ENCODE measurements at places on chromosomes 5 and 9.

GRCh38 chr9:18268381-18268780, 205.6 kb upstream of the ADAMTSL1 start:
- no peaks in the 10 kb centered on the region for H3K36me3 ChIP-seq
- no peaks in the 10 kb centered on the region for H3K4me1 ChIP-seq
- 0 out of 2 replicates have a peak overlapping the region, but pooled peaks have one; percentile 32 for H3K27ac ChIP-seq
- H3K4me3 ChIP-seq: no peak overlapping the region
- no peak for DNase-seq
- no peaks in the 10 kb centered on the region for H3K27me3 ChIP-seq

GRCh38 chr9:123131258-123131657, 97.8 kb downstream of the GPR21 start:
- H3K4me1 ChIP-seq: no peaks in the 10 kb centered on the region
- DNase-seq: no peak
- no peak overlapping the region for H3K4me3 ChIP-seq
- H3K27ac ChIP-seq: no peak overlapping the region
- no peaks in the 10 kb centered on the region for H3K36me3 ChIP-seq

DNA sequence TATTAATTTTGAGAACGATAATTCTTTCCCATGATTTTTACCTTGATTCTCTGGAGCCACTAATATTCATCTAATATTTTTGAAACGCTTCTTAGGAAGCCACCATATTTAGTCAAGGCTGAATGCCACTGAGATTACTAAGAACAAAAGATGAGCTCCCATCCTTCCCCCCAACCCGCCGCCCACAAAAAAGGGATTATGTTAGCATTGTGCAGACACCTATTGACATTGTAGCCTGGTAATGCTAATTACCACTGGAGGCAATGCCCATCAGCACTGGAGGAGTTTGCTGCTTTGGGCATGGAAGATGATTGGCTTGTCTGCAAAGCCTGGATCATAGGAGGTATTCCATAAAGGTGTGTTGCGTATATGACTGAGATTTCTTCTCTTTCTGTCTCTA, 739.1 kb upstream of the WWC1 start:
- no peak overlapping the region for H3K4me3 ChIP-seq
- no peak overlapping the region for H3K27ac ChIP-seq
- DNase-seq: no peak
- H3K27me3 ChIP-seq: peaks cover 15% of the 10 kb centered on the region

DNA sequence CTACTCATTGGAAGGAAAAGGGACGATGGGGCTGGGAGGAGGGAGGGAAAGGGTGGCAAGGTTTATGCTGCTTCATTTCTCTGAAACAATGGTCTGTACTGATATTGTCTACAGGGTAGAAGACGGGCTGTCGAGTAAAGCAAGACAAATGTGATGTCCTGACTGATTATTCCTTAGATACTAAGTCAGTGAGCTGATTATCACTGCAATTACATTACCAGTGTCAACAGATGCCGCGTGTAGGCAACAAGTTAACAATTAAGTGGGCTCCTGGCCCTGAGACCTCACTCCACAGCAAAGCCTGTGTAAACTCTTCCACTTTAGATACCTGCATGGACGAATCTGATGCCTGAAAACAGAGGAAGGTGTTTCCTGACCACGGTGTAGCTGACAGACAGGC, 602.8 kb downstream of the IRX1 start:
- H3K4me1 ChIP-seq: no peaks in the 10 kb centered on the region
- H3K36me3 ChIP-seq: no peaks in the 10 kb centered on the region
- no peak overlapping the region for H3K4me3 ChIP-seq
- H3K27ac ChIP-seq: no peak overlapping the region

- H3K4me3 ChIP-seq: no peak overlapping the region
- H3K4me1 ChIP-seq: 0 out of 2 replicates have a peak, but pooled peaks cover under 1% of the 10 kb centered on the region
- no peak for DNase-seq
- no peaks in the 10 kb centered on the region for H3K27me3 ChIP-seq
Observed at GRCh38 chr5:143442385-143442784, 38.9 kb upstream of the NR3C1 start.

- H3K36me3 ChIP-seq: no peaks in the 10 kb centered on the region
- peaks cover 60% of the 10 kb centered on the region for H3K27me3 ChIP-seq
- no peak overlapping the region for H3K4me3 ChIP-seq
- DNase-seq: no peak
Observed at GRCh38 chr9:34551751-34552605, 29.2 kb upstream of the ENHO start.

- H3K27ac ChIP-seq: no peak overlapping the region
- no peaks in the 10 kb centered on the region for H3K4me1 ChIP-seq
- H3K4me3 ChIP-seq: no peak overlapping the region
- H3K27me3 ChIP-seq: no peaks in the 10 kb centered on the region
Observed at GRCh38 chr9:98518556-98518955, 190.2 kb downstream of the GABBR2 start.

- no peaks in the 10 kb centered on the region for H3K27me3 ChIP-seq
- no peaks in the 10 kb centered on the region for H3K36me3 ChIP-seq
- no peak overlapping the region for H3K27ac ChIP-seq
- no peak overlapping the region for H3K4me3 ChIP-seq
- no peaks in the 10 kb centered on the region for H3K4me1 ChIP-seq
- no peak for DNase-seq
Observed at GRCh38 chr9:73701415-73702057, 549.9 kb downstream of the ANXA1 start.

DNA sequence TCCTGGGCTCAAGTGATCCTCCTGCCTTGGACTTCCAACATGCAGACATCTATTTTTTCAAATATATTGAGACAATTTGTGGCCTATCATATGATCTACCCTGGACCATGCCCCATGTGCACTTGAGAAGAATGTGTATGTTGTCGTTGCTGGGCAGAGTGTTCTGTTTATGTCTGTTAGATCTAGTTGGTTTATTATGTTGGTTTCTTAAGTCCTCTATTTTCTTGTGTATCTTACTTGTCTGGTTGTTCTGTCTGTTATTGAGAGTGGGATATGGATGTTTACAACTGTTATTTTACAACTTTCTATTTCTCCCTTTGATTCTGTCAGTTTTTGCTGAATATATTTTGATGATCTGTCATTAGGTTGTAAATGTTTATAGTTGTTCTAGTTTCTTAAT, 10.2 kb upstream of the TMEM171 start:
- no peak overlapping the region for H3K27ac ChIP-seq
- no peaks in the 10 kb centered on the region for H3K27me3 ChIP-seq
- no peaks in the 10 kb centered on the region for H3K36me3 ChIP-seq
- H3K4me1 ChIP-seq: peaks cover 2% of the 10 kb centered on the region

DNA sequence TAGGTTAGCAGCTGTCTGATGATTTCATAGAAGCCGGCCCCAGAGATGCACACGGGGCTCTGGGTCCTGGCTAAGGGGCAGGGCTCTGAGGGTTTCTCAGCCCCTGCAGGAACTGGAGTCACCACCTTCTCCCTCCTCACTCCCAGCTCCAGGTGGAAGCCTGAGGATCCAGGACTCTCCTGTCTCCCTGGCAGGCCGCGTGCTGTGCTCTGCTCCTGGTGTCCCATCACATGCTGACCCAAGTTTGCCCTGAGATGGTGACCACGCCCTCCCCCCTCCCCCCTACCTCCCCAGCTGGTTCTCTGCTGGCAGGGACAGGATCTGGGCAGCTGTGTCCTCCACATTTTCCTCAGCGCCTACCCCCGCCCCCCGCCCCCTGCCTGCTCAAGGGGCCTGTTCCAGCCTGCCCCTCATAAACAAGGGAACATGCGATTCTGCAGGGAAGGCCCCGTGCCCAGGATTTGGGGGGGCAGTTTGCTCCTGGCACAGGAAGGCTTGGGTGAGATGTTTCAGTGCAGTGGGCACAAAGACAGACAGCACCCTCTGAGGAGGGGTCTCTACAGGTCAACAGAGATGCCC, 87.4 kb downstream of the PSD2 start:
- no peak overlapping the region for H3K27ac ChIP-seq
- no peaks in the 10 kb centered on the region for H3K36me3 ChIP-seq
- H3K4me1 ChIP-seq: peaks cover 14% of the 10 kb centered on the region
- no peaks in the 10 kb centered on the region for H3K27me3 ChIP-seq
- H3K4me3 ChIP-seq: no peak overlapping the region
- no peak for DNase-seq

- DNase-seq: no peak
- H3K36me3 ChIP-seq: peaks cover 17% of the 10 kb centered on the region
- peaks cover 5% of the 10 kb centered on the region for H3K4me1 ChIP-seq
- no peak overlapping the region for H3K27ac ChIP-seq
Observed at GRCh38 chr5:151047814-151048425, 27.5 kb downstream of the GPX3 start.

- H3K27me3 ChIP-seq: no peaks in the 10 kb centered on the region
- H3K4me3 ChIP-seq: no peak overlapping the region
- no peak overlapping the region for H3K27ac ChIP-seq
- H3K4me1 ChIP-seq: peaks cover 11% of the 10 kb centered on the region
- DNase-seq: no peak
Observed at GRCh38 chr5:177382423-177383029, 1.7 kb upstream of the SLC34A1 start.

- H3K27ac ChIP-seq: no peak overlapping the region
- H3K4me1 ChIP-seq: no peaks in the 10 kb centered on the region
- H3K36me3 ChIP-seq: no peaks in the 10 kb centered on the region
- peaks cover 25% of the 10 kb centered on the region for H3K27me3 ChIP-seq
- no peak for DNase-seq
Observed at GRCh38 chr5:176768174-176768970, 42.0 kb upstream of the UNC5A start.

GRCh38 chr5:179141867-179142266, 81.7 kb downstream of the ZNF354C start:
- H3K36me3 ChIP-seq: no peaks in the 10 kb centered on the region
- no peak overlapping the region for H3K4me3 ChIP-seq
- H3K27me3 ChIP-seq: peaks cover 77% of the 10 kb centered on the region
- DNase-seq: no peak

DNA sequence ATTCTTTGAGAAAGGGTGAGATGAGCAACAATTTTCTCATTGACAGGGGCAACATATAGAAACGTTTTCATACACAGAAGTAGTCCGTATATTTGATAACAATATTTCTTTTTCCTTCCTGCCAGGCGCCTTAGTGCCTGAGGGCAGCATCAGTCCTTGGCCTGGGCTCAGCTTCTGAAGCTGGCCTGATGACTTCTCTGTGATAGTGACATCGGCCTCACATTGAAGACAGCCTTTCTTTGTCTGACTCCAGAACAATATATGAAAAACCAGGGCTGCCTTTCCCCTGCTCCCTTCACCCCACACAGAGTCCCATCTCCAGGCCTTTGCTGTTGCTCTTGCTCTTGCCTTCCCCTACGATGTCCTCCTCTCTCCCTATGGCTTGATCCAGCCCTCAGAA, 24.1 kb upstream of the TCOF1 start:
- H3K36me3 ChIP-seq: no peaks in the 10 kb centered on the region
- no peaks in the 10 kb centered on the region for H3K27me3 ChIP-seq
- no peaks in the 10 kb centered on the region for H3K4me1 ChIP-seq
- H3K4me3 ChIP-seq: no peak overlapping the region

GRCh38 chr9:18442629-18443491, 31.1 kb upstream of the ADAMTSL1 start:
- no peak overlapping the region for H3K4me3 ChIP-seq
- DNase-seq: no peak
- no peak overlapping the region for H3K27ac ChIP-seq
- H3K4me1 ChIP-seq: no peaks in the 10 kb centered on the region
- no peaks in the 10 kb centered on the region for H3K27me3 ChIP-seq

DNA sequence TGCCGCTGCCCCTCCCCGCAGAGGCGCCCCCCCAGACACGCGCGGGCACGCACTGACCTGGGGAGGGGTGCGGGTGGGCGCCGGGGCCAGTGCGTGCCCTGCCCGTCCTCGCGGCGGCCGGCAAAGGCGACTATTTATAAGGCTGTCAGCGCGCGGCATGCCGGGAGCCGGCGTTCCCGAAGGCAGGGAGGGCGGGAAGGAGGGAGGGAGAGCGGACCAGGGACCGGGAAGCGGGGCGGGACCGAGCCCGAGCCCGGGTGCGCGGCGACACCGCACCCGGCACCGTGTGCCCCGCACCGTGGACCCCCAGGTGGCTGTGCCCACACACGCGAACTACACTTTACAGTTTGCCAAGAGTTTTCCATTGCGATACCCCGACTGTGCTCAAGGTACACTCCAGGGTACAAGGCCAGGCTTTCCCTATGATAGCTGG, at the start of gene AK1:
Gene AK1, minus strand, starts transcription at position 110 of the 433 bp plus-strand sequence. CDS start 3,058 bp downstream, outside the sequence.
- peak within 1 kb of the TSS; percentile 62 for H3K4me3 ChIP-seq
- no peak within 1 kb of the TSS for H3K27ac ChIP-seq
- peaks cover 19% of the 10 kb centered on the region for H3K4me1 ChIP-seq

DNA sequence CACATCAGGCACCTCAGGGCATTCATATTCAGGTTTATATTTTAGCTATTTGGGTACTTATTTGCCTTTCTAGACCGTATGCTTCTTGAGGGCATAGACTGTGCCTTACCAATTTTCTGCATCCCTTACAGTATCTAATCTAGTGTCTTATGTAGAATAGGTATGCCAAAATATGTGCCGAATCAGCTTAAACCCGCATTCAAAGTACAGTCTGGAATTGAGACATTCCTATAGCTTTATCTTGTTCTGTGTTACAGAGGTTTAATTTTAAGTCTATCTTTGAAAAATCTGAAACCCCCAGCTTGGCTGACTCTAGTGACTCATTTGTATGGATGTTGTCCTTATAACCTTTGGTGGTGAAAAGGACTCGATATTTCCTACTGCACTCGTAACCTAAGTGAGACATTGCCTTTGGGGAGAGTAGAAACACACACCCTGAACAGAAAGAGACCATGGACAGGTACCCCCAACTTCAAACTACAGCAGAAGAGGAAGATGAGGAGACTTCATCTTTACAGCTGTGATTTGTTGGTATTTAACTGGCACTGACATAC, 27.0 kb upstream of the TMOD1 start:
- no peaks in the 10 kb centered on the region for H3K4me1 ChIP-seq
- no peaks in the 10 kb centered on the region for H3K27me3 ChIP-seq
- no peak overlapping the region for H3K27ac ChIP-seq
- H3K4me3 ChIP-seq: no peak overlapping the region

DNA sequence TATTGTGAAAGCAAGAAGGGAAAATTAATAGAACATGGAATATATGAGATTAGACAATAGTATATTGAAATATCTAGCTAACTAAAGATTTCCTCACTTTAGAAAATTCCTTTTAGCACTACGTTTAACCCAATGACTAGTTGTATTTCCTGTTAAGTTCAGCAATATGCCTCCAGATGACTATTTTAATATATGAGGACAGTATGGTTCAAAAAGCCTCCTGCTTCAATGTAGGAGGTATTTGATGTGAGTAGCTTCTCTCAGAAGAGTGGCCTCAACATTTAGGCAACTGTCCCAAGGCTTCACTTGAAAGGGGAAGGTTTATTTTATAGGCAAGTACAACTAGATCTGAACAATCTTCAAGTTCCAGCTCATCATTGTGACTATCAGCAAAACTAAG, 2.0 kb upstream of the MEF2C start:
- peak overlapping the region; percentile 87 for H3K4me3 ChIP-seq
- H3K27me3 ChIP-seq: no peaks in the 10 kb centered on the region
- no peak overlapping the region for H3K27ac ChIP-seq

DNA sequence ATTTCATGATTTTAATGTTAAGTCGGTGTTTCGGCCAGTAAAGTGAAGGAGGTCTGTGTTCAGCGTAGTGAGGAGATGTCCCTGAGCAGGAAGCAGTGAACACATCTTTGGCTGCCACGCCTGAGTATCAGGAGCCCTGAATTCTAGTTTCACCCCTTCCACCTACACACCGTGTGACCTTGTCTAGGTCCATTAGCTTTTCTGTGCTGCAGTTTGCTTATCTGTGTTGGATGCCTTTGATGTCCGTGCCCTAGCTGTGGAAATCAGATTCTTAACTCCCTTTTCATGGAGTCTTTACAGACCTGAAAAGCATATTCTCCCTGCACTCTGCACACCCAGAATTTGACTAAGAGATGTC, 601 bp downstream of the FBXO38 start:
- H3K27me3 ChIP-seq: no peaks in the 10 kb centered on the region
- H3K4me3 ChIP-seq: peak overlapping the region; percentile 65
- peak overlapping the region; percentile 66 for H3K27ac ChIP-seq
- H3K36me3 ChIP-seq: 0 out of 2 replicates have a peak, but pooled peaks cover 6% of the 10 kb centered on the region
- no peak for DNase-seq
